ENCODE measurements at places on chromosomes 2 and 18. TPM values are rescaled to one million over a fixed set of nuclear protein-coding genes. Genes with fewer than 3 reads are reported as not detected.

Gene FBXO36
- 6.5 TPM for total RNA-seq

Gene SGPP2
- total RNA-seq = not detected

Gene NTSR2
- not detected for total RNA-seq

Gene DNER
- total RNA-seq = 1.7 TPM

Gene TBR1
- under 0.01 TPM for total RNA-seq

Gene IL1RN
- not detected for total RNA-seq

Gene ALPG
- not detected for total RNA-seq

Gene CPLX4
- total RNA-seq = not detected

Gene OTOF
- total RNA-seq = 0.13 TPM

Gene CARF
- total RNA-seq = 15.5 TPM

Gene FOXI3
- not detected for total RNA-seq

Gene ZNF142
- 15.5 TPM for total RNA-seq

Gene SERPINB3
- total RNA-seq = not detected

Gene FAM124B
- 0.13 TPM for total RNA-seq

Gene GCC2
- 45.5 TPM for total RNA-seq

Gene SNED1
- 52.8 TPM for total RNA-seq

Gene ST6GAL2
- 0.32 TPM for total RNA-seq

Gene CCDC148
- total RNA-seq = 1.5 TPM

Gene SEPTIN10
- 183 TPM for total RNA-seq

Gene ANKRD53
- 0.39 TPM for total RNA-seq

Gene RAB6C
- total RNA-seq = not detected

Gene SLC4A3
- total RNA-seq = 3.6 TPM

Gene UGT1A5
- not detected for total RNA-seq

Gene CAPN14
- 0.13 TPM for total RNA-seq

Gene C1QL2
- not detected for total RNA-seq

Gene UGT1A7
- total RNA-seq = not detected

Gene CRYGC
- total RNA-seq = not detected

Gene MEMO1
- total RNA-seq = 29.8 TPM

Gene HOXD12
- total RNA-seq = not detected

Gene RUFY4
- total RNA-seq = not detected

Gene SH3RF3
- total RNA-seq = 10.8 TPM

Gene CCBE1
- 49.1 TPM for total RNA-seq

Gene C2orf81
- total RNA-seq = 1.7 TPM

Gene CFAP210
- total RNA-seq = 0.26 TPM

Gene BCL11A
- 1.2 TPM for total RNA-seq

Gene CCDC141
- total RNA-seq = 0.11 TPM

Gene CDH20
- not detected for total RNA-seq

Gene CYP20A1
- 86.5 TPM for total RNA-seq

Gene ABCG5
- not detected for total RNA-seq

Gene TUBA4B
- total RNA-seq = not detected
